ENCODE measurements at places on chromosomes 16 and 17. TPM values are rescaled to one million over a fixed set of nuclear protein-coding genes. Genes with fewer than 3 reads are reported as not detected.
A peak's percentile ranks its signal among the peaks of the same experiment; 100 is the strongest.

Gene UMOD
- 2.6 TPM for total RNA-seq

Gene MYH3
- total RNA-seq, result 12.0 TPM

Gene GLIS2
- 8.9 TPM for total RNA-seq

Gene KIF18B
- total RNA-seq, result 1.4 TPM

DNA sequence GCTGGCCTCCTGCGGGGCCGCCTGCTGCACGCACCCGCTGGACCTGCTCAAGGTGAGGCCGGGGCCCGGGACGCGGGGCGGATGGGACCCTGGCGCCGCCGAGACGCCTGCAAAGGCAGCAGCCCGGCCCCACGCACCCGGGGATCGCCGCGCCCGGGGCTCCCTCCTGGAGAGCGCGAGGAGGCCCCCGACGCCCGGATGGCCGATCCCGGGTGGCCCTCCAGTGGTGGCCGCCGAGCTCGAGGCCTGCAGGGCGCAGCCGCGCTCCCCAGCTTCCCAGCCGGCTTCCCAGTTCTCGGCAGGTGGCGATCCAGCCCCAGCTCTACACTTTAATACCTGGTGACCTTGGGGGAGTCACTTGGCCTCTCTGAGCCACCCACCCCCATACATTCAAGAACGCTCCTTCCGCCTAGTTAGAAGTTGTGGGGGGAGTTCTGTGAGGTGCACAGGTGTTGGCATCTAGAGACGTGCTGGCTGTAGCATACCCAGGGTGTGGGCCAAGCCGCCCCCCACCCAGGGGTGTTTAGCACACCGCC lies 452 bp downstream of the SLC25A10 start:
- DNase-seq, result no peak

- peak; percentile 43 for DNase-seq
These were observed at the start of gene MYLK3 for GRCh38 chr16:46747777-46748651. Gene MYLK3 (minus strand): TSS chr16:46748344. CDS start chr16:46748193, 151 bp downstream.

GRCh38 chr16:76756951-76757350 lies 434.0 kb upstream of the MON1B start:
- DNase-seq, result no peak

DNA sequence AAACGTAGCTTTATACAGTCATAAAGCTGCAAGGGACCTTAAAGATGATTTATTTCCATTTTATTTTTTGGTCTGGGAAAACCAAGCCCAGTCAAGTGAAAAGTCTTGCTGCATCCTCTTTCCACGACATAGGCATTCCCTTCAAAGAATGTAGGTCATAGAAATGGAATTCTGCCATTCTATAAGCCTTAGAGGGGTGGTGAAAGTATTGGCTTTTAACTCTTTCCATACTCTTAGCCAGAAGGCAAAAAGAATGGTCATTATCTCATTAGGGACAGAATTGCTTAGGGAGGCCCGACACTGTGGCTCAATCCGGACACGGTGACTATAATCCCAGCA lies 7.9 kb upstream of the MSL1 start:
- DNase-seq, result peak; percentile 86

DNA sequence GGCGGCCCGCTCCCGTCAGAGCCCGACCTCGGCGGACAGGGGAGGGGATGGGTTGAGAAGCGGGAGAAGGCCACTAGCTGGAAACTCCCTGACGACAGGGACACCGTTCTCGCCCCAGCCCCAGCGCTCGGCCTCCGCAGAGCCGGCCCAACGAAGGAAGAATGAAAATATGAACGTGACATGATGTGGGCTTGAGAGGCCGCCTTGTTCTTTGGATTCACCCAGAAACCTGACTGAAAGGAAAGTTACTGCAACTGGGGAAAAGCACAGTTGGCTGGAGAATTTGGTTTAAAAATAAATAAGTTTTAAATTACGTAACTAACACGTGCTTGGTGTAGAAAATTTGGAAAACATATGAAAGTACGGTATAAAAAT lies 21.1 kb downstream of the NPTX1 start:
- DNase-seq, result no peak

GRCh38 chr16:86396901-86397311 lies 113.4 kb upstream of the FOXF1 start:
- DNase-seq, result peak; percentile 69

- no peak for DNase-seq
These were observed 136.7 kb downstream of the CYLD start for GRCh38 chr16:50878536-50878935.

DNA sequence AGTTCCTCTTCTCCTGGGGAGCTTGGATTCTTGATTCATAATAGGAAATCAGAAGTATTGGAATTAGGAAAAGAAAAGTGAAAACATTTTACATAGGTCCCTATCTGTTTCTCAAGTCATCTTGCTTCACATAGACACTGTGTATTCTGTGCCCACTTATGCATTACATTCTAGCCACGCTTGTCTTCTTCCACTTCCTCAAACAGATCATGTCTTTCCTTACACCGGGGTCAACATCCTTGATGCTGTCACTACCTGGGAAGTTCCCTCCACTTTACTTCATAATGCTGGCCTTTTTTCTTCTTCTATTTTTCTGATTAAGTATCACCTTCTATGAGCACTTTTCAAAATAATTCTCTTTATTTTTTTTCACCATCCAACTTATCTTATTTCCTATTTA lies 606.4 kb upstream of the CDH8 start:
- no peak for DNase-seq

DNA sequence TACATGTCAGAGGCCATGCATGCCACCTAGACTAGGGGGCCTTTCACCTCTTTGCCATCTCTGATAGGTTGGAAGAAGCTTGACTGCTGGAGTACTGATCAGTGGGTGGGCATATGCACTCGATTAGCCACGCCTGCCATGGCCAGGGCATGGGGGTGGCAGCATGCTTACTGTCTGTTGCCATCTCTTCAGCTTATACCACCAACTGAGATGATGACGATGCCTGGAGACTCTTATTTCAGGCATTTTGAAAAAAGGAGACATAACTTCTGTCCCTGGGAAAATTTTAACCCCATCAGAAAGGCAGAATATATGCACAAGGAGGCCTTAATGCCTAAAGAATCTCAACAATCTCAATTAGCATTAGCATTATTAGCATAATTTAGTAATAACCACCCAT lies 60.8 kb downstream of the MSI2 start:
- no peak for DNase-seq

DNA sequence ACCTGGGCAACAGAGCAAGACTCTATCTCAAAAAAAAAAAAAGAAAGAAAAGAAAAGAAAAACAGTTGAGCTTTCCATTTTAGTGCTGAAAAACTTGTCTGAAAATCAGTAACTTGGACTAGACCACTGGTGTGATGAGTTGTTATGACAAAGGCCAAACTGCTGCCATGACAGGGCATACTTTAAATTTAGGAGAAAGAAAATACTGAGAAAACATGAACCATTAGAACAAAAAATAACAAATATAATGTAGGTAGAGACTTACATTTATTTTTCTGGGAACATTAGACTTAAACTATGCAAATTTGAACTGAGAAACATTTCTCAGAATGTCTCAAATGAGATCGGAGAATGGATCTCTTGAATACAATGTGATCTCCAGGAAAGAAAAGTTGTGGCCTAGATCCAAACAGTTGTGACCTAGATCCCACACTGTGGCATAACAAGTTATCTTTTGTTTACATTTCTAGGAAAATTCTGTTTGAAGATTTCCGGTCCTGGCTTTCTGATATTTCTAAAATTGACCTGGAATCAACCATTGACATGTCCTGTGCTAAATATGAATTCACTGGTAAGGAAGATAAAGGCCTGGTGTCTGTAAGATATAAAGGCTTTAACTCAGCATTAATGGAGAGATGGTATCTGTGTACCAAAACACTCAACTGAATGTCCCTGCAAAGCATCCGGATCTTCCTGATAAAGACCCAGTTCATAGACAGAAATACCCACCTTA lies 10.9 kb downstream of the OGFOD1 start:
- DNase-seq, result no peak

- no peak for DNase-seq
These were observed 112.8 kb downstream of the IRX5 start for GRCh38 chr16:55043499-55043898.

DNA sequence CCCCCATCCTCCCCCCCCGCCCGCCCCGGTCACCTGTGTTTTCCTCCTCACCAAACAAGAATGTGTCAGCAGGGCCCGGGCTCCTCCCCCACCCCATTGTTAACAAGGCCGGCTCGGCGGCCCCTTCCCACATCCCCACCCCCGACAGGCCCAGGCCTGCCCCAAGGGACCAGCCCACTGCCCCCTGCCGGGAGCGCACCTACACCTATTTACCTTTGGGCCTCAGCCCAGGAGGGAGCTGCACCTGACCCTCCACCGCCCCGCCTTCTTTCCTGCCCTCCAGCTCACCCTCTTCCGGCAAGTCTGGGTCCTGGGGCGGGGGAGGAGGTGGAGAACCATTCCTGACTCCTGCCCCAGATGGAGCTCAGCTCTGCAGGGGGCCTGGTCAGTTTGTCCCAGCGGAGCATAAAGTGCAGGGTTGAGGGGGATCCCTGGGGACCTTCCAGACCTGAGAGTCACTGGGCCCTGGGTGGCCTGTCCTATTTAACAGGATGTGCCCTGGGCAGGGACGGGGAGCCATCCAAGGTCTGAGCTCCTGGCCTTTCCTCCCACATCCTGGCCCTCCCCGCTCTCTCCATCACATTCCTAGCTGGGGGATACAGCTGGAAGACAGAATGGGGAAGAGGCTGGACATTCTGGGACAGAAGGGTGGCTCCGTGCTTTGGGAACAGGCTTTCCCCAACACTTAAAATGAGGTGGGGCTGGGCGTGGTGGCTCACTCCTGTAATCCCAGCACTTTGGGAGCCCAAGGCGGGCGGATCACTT lies 8.3 kb downstream of the FOXJ1 start:
- no peak for DNase-seq

DNA sequence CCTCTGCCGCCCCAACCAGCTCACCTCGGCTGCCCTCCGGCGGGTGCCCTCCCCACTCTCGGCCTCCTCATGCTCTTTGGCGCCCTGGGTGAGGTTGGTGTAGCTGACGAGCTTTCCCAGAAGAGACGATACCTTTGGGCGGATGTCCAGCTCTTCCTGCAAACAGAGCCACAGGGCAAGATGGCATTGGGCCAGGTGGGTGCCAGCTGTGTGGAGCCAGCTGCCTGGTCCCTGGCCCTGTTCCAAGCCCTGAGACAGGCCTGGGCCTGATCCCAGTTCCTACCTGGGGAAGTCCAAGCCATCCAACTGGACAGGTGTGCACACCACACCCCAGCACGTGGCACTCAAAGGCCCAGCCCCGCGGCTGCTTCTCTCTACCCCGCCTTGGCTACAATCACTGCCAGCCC lies 6.9 kb downstream of the SLC12A4 start:
- DNase-seq, result no peak

Data from umbilical cord (tissue), 2 donors.